Fibroblast of skin of right quadriceps (primary cell): ENCODE measurements at places on chromosomes 5 and 9.
A peak's percentile ranks its signal among the peaks of the same experiment; 100 is the strongest.

DNA sequence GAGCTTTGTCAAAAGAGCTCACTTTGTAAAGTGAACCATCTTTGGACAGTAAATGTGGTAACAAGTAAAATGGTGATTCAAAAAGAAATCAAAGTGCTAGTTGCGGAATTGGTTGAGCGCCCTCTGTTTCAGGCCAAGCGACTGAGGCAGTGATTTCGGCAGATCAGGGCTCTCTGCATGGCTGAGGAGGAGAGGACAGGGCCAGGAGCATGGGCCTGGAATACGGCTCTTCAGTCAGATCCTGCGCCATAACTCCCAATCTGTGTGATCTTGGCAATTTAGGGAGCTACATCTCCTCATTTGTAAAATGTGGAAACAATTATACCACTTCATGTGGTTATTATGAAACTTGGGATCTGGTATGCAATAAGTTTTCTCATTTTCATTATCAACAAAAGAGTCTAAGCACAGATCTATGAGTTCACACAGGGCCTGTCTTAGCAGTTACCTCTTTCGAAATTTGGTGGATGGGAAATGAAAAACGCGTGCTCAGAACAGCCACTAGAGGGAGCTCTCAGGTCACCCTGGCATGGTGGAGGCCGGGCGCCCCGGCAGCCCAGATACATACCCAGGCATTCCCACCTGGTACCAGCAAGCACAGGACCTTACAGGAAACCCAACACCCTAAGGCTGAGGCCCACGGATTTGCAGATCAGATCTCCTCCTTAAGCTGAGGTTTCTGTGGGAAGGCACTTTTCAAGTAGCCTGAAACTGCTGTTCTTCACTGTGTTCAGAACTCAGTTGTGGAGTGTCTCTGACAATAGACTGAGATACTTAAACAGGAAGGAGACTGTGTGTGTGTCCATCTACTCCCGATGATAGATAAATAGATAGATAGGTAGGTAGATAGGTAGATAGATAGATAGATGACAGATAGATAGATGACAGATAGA, 303.7 kb downstream of the RAB3C start:
- DNase-seq = peak; percentile 59

DNA sequence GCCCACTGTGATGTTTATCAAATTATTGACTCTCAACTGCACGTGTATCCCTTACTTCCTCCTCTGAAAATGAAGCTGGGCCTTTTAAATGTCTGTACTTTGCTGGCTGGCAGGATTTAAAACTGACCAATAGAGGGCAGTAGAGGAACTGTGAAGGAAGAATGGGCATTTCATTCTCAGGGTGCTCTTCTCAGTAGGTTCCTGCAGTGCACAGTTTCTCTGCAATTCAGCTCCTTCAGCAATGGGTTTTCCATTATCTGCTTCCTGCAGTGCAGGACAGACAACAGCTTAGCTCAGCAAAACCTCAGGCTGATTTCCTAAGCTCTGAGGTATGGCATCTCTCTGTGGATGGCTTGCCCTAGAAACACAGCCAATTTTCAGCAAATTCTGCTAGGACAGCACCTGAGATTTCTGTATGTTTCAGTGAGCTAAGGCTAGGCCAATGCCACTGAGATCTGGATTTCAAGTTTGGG, 298.4 kb upstream of the PRDM9 start:
- DNase-seq = peak; percentile 42

- DNase-seq = no peak
Measured at GRCh38 chr5:90022002-90022710, 387.4 kb downstream of the CETN3 start.

DNA sequence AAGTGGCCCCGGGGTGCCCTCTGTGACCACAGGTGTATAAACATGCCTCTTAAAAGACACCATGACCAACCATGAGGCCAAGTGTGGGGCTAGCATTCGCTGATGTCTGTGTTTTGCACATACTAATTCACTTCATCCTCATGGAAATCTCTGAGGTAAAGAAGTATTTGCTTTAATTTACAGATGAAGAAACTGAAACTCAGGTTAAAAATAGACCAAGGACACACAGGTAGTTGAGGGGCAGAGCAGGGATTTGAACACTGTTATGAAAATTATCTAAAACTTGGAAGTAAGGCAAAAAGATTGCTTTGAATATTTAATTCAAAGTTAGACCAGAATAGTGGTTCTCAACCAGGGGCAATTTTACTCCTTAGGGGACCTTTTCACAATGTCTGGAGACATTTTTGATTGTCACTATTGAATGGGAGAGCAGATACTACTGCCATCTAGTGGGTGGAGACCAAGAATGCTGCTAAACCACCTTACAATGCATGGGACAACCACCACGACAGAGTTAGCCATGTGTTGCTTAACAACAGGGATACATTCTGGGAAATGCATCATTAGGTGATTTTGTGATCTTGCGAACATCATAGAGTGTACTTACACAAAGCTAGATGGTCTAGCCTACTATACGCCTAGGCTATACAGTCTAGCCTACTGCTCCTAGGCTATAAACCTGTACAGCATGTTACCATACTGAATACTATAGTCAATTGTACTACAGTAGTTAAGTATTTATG, 8.0 kb upstream of the FXN start:
- DNase-seq = peak; percentile 27

DNA sequence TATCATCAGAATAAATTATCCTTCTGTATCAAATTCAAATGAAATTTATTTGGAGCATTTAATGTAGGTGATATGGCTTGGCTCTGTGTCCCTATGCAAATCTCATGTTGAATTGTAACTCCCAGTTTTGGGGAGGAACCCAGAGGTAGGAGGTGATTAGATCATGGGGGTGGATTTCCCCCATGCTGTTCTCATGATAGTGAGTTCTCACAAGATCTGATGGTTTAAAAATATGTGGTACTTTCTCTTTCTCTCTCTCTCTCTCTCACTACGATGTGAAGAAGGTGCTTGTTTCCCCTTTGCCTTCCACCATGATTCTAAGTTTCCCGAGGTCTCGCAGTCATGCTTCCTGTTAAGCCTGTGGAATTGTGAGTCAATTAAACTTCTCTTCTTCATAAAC, 678.4 kb upstream of the RGMB start:
- DNase-seq = no peak

- DNase-seq = no peak
Measured at GRCh38 chr5:44814761-44815160, 6.0 kb downstream of the MRPS30 start.

GRCh38 chr5:143342607-143343006, 60.9 kb downstream of the NR3C1 start:
- DNase-seq = no peak

DNA sequence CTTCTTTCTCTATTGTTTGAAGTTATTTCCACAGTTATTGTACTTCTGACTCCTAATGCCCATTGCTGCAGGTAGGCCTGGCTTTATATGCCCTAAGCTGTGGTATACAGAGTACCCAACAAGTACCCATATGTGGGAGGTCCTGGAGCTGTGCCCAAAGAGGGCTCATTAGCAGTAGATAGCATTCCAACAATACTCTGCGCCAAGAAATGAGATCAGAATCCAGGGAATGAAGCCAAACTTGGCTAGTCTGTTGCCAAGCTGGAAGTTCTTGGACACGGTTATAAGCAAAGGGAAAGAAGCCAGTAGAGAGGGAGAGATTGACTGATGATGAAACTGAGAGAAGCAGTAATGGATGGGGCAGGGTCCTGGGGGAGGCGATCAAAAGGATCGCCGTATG, 29.7 kb upstream of the FAM169A start:
- peak; percentile 58 for DNase-seq

DNA sequence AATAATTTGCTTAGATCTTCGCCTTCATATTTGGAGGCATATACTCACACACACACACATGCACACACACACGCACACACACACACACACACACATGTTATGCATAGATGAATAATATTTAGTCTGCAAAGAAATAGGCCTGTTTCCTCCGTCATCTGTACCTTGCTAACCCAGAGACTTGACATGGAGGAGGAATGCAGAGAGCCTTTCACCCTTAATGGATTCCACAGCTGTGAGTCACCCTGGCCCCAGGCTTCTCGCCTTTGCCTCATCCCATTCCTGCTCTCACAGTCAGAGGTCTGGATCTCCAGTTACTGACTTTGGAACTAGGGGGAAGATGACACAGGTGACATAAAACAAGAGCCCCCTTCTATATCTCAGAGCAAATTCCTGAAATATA, 29.7 kb downstream of the ZNF462 start:
- DNase-seq = peak; percentile 99

GRCh38 chr5:123865641-123866040, 353.7 kb downstream of the CSNK1G3 start:
- DNase-seq = peak; percentile 61

DNA sequence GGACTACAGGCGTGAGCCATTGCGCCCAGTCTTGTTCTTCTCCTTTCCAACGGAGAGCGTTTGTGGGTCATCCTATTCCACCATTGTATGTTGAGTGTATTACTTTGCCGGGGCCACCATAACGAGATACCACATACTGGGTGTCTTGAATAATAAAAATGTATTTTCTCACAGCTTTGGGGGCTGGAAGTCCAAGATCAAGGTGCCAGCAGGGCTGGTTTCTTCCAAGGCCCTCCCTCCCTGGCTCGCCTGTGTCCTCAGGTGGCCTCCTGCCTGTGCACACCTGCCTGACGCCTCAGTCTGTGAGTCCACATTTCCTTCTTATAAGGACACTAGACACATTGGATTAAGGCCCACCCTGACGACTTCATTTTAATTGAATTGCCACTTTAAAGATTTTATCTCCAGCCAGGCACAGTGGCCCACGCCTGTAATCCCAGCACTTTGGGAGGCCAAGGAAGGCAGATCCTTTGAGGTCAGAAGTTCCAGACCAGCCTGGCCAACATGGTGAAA, 175.1 kb downstream of the C9orf50 start:
- DNase-seq = no peak

DNA sequence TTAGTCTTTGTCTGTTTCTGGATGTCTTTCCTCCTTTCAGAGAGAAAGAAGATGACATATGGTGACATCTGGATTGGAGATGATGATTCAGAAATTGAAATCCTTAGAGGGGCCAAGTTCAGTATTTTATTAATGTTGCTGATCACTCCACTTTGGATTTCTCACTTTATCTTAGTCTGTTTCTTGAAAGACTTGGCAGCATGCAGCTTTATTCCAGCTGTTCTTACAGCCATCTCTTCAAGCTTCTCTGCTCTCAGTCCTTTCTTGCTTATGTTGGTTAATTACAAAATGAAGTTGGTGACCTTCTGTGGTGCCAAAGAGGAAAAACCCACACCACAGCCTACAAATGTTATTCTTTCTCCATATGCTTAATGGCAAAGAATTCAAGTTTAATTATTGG, 62.1 kb downstream of the SNCAIP start:
- no peak for DNase-seq

DNA sequence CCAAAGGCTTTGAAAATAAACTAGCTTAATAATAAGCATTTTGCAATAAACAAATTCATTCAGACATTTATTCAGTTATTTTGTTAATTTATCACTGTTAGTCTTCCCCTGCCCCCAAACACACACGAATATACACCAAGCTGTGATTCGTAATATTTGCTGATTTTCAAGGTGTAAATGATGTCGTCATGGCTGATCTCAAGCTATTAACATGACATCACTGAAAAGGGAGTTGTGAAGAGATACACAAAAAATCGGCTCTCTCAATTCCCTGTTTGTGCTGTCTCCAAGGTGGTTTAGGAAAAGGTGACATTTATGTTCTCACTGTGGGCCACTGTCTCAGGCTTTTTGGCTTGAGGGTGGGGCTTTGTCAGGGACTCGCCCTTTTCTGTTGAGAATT, 413.3 kb downstream of the CDH9 start:
- DNase-seq = no peak

- no peak for DNase-seq
Measured at GRCh38 chr9:71734950-71735349, 33.4 kb downstream of the CEMIP2 start.

DNA sequence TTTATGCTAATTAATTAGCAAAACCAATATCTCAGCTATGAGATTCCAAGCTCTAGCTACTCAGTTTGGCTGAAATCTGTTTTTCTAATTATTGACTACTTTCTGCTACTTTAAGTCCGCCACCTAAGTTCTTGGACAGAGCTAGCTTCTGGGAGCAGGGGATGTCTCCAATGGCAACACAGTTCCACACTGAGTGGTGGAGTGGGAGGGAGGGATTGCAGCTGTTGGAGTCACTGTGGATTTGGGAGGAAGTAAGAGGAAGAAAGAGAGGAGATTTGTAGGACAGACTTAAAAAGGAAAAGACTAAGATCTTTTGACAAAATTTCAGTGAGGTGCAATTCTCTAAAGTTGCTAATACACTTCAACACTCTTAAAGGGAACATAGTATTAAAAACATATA, 450.8 kb downstream of the NFIB start:
- no peak for DNase-seq

DNA sequence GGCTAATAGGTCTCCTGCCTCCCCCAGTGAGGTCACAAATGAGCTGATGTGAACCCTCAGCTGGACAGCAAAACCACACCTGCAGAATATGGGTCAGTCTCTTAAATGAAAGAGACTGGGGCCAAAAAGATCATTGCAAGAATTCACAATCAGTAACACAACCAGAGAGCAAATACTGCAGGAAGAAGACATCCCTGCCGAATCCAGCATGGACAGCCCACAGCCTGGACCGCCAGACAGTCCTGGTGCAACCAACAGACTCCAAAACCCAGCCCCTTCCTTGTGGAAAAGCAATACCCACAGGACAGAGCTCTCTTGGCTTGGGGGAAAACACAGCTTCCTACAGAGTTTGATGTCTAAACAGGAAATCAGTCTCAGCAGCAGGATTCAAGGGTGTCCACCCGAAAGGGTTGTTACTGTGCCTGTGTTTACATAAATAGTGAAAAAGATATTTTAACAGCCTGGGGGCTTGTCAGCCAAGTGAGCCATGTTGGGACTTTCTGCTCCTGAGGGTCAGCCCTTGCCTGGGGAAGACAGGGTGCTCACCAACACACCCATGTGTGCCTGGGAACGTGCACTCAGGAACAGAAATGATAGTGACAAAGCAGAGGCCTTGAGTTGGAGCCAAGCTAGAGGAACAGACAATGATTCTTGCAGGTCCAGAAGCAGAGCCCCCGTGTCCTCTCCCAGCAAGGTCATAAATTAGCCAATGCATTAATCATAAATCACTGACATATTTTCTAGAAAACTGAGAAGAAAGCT, 106.2 kb downstream of the SEMA5A start:
- DNase-seq = peak; percentile 17

DNA sequence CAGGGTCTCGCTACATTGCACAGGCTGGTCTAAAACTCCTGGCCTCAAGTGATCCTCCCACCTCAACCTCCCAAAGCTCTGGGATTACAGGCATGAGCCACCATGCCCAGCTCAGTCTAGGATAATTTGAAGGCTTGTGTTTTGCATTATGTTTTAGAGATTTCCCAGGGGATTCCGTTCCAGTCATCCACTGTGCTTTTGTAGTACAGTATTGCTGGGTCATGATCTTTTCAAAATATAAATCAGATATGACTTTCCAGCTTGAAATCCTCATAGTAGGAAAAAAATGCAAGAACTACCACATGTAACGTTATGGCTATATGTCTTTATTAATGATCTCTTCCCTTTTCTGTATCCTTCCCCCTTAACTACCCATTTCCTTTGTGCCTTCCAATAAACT, 338.1 kb downstream of the PRELID2 start:
- peak; percentile 28 for DNase-seq

GRCh38 chr5:169148138-169148740, 152.7 kb downstream of the SLIT3 start:
- no peak for DNase-seq
